Activated T-helper 9 cell treated with anti-CD3 and anti-CD28 coated beads, Interleukin-2, amount 50 U/mL, for 16 hours (primary cell): ENCODE measurements at places on chromosomes 6 and 20.

DNA sequence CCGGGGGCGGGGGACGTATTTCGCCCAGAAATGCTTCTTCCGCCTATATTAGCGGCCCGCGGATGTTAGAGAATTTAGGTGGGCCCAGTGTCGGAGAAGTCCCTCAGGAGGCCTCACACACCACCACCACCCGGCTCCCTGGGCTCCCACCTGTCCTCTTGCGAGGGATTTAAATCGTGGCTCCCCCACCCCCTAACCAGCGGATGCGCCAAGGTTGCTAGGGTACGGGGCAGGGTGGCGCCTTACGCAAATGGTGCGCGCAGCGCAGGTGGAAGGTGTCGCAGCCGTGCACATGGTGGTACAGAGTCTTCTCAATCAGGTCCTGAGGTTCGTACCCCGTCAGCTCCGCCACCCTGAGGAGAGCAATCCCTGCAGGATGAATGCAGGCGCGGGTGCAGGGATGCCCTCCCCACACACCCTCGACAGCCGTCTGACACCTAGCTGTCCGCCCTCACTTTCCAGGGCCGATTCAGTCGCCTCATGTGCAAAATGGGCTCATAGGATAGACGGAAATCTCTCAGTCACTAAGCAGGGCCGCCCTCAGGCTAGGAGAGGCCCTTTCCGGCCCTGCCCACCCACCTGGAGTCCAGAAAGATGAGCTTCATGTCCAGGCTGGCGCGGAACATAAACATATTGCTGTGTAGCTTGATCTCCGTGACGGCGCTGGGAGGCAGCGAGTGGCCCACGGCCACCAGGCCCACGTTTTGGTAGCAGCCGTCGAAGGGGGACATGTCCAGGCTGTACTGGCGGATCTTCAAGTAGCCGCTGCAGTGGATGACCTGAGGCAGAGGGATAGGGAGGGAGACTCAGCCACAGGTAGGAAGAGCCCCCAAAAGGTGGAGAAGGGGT is 16.6 kb downstream of the SIM1 start:
- DNase-seq, result no peak

- DNase-seq, result no peak
Measured at GRCh38 chr20:53335555-53335954, 258.1 kb downstream of the ZNF217 start.

DNA sequence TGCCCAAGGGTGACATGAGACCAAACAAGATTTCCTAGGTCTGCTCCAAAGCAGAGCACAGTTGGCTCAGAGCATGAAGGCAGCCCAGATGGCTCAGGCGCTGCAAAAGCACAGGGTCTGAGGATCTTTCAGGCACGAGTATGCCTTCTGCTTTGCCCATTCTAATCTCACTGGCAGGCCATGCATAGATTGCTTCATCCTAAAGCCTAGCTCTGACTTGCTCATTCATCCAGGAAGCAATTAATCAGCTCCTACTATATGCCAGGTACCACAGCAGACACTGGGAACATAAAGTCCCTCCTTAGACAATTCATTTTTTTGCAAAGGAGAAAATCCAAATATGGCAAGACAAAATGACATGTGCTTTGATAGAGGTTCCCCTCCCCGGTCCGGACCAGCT is 31.2 kb downstream of the GPLD1 start:
- DNase-seq, result no peak

- no peak for DNase-seq
Measured at GRCh38 chr6:157213907-157214565, 109.3 kb downstream of the TMEM242 start.

DNA sequence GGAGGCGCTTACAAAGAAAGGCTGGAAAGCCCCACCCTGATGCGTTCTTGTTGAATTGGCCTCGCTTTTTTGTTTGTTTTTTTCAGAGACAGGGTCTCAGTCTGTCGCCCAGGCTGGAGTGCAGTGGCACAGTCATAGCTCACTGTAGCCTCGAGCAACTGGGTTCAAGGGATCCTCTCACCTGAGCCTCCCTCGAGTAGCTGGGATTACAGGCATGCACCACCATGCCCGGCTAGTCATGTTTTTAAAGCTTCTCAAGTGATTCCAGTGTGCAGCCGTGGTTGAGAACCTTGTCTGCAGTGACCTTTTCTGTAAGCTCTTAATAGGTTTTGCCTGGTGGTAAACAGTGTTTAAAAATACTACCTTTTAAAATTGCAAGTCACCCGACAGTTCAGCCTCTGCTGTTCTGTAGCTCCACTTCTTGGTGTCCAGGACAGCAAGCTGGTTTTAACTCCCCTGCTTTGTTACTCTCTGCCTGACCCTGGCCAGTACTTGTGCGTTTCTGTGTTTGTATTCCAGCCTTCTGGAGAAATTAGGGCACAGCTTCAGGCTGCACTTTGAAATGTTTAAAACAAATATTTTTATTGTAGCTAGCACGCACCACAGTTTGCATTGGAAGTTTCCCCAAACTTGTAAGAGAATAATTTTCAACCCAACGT is 54.4 kb downstream of the KDM1B start:
- no peak for DNase-seq

DNA sequence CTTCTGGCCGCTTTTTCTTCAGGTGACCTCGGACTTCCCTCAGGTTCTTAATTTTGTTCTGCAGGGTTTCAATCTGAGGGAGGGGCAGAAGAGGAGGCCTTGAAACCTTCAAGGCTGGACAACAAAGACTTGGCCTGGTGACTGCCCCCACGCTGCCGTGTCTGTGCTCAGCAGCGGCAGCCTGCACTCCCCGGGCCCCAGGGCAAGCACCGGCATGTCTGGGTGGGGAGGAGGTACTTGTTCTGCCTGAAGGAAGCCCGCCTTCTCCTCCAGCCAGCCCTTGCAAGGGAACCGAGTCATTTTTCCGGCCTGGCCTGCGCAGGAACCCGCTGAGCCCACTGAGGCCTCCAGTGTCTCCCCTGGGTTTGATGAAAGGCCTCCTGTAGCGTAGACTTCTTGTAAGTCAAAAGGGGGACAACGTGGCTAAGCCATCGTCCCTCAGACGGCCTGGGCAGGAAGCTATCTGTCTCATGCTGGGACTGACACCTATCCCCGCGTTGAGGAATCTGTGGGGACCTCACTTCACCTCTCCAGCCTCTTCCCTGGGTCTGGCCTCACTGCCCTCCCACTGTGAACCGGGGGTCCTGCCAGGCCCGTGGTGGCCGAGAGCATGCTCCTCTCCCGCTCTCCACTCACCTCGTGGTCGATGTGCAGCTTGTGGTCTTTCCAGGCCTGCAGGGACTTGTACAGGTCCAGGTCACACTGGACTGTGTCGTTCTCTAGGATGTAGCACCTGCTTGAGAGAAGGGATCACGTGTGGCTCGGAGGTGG is 119.9 kb downstream of the SULF2 start:
- no peak for DNase-seq

GRCh38 chr6:85945459-85946185 is 302.9 kb upstream of the SYNCRIP start:
- no peak for DNase-seq

DNA sequence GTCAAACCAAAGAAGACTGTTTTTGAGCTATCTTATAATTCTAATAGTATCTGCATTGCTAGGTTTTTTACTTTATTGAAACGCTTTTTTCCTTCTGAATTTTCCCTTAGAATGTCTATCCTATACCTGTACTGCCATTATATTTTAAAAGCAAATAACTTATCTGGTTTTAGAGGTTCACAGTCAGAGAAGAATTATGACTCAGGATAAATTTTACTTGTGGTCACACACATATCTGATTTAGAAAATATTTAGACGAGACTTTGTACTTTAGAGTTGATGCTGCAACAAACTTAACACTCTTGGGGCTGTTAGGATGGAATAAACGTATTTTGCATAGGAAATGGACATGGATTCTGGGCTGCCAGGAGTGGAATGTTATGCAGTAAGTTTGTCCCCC is 33.0 kb downstream of the LMBRD1 start:
- DNase-seq, result no peak

DNA sequence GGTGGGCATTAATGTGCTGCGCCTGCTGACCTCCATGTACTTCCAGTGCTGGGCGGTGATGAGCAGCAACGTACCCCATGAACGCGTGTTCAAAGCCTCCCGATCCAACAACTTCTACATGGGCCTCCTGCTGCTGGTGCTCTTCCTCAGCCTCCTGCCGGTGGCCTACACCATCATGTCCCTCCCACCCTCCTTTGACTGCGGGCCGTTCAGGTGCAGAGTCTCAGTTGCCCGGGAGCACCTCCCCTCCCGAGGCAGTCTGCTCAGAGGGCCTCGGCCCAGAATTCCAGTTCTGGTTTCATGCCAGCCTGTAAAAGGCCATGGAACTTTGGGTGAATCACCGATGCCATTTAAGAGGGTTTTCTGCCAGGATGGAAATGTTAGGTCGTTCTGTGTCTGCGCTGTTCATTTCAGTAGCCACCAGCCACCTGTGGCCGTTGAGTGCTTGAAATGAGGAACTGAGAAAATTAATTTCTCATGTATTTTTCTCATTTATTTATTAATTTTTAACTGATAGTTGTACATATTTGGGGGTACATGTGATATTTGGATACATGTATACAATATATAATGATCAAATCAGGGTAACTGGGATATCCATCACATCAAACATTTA is 35.2 kb upstream of the NOP56 start:
- no peak for DNase-seq

DNA sequence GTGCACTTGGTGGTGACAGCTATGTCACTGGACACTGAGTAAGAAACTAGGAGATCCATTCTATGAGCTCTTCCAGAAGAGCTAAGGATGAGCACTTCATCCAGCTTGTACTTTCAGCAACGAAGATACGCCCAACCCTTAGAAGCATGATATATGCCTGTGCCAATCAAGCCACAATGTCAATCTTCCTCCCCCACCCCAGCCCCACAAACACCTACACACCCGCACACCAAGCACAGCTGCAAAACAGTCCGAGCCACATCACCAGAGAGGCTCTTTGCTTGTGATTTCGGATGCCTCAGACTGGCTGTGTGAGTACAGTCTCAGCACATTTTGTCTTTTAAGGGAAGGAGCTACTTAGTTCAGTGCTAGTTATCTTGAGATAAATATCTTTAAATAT is 260.5 kb downstream of the FOXC1 start:
- no peak for DNase-seq

GRCh38 chr6:4210629-4211419 is 75.4 kb upstream of the ECI2 start:
- DNase-seq, result peak; percentile 25

DNA sequence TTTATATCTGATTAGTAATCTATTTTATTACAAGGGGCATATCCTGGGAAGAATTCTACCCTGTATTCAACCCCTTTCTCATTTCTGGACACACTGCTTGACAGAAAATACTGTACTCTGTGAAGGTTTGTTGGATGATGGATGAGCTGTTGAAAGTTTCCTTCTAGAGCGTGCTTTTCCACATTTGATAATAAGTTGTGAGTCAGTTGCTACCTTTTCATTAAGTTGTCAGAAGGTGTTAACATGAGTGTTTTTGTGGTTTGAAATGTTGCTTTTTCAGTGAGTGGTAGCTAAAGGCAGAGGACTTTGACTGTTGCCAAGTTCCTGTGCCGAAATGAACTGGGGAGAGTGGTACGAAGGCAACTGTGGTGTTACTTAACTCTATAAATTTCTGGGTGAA is 3.9 kb upstream of the ECI2 start:
- no peak for DNase-seq

GRCh38 chr6:3117912-3118352 is 579 bp upstream of the BPHL start:
- no peak for DNase-seq

GRCh38 chr6:125102891-125103290 is 50.7 kb upstream of the TPD52L1 start:
- no peak for DNase-seq

GRCh38 chr20:952196-952795 is 36.2 kb upstream of the ANGPT4 start:
- no peak for DNase-seq

- no peak for DNase-seq
Measured at GRCh38 chr6:37298958-37299357, 41.0 kb upstream of the TMEM217 start.

GRCh38 chr20:47648943-47649342 is 136.3 kb downstream of the SULF2 start:
- DNase-seq, result no peak

- DNase-seq, result no peak
Measured at GRCh38 chr6:5068153-5068751, 16.9 kb upstream of the PPP1R3G start.

DNA sequence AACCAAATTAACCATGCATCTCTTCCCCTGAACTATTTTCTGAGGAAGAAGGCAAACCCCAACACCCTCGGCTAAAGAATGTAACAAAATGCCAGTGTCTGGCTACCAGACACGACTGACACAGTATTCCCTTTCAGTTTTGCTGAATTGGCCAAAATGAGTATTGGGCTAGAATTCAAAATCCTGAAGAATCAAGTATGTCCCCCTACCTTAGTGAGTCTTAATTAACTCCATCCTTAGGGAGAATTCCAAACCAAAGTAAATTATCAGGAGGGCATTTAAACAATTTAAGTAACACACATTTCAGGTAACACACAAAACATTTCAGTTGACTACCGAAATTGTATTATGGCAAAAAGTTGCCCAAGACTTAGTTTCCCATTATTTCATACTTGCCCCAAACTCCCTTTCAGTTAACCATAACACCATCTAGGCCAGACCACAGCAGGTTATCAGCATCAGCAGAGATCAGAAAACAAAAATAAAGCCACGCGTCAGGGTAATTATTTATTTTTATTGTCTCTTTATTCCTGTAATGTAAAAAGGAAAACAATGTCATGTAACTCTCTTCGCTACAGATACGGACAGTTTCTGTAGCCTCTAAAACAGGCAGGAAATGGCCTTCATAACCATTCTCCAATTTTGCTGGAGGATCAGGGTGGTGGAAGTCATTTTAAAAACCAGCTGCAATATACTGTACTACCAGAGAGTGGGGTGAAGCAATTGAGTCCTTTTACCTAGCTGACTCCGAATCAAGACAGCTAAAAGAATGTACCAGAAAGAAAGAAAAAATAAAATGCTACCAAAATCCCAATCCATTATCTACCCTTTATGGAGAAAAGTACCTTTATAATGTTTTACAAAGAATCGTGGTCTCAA is 1.9 kb downstream of the SNX5 start:
- no peak for DNase-seq

DNA sequence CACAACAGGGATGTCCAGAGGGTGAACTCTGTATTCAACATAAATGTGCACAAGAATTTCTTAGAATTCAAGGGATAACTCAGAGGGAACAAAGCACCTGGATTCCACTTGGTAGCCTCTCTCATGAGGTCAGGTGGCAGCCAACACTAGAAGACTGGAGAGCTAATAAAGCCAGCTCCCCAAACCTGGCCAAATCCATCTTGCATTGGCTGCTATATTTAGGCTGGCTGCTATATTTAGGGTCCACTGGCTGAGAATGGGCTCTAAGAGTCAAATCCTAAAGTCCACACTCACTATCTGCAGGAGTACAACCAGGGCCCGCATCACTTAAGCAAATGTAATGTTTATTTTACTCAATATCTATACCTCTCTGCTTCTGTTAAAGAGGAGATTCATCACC is 20.0 kb downstream of the TBC1D7 start:
- DNase-seq, result no peak
